ENCODE measurements at places on chromosomes 4 and X.

DNA sequence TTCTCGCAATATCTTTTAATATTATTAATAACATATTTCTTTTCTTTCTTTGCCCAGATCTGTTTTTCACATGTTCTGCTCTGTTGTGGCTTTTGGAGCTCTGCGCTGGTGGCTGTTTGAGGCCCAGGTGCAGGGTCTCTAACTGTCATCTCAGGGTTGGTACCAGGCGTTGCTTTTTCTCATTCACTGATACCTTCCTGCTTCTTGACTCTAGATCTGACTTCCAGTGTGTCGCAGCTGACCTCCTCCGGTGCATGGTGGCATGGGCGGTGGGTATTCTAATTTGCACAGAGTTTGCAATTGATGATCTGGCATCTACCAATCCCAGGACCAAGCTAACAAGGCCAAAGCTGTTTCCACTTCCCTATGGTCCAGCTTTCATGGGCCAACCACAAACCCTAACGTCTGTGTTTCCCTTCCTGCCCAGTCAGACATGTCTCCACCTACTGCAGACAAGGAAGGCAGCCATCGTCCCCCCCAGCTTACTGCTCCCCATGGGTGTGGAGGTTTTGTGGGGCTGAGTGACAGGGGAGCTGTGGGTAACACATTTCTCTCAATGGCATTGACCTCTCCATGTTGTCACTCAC lies 25.2 kb downstream of the LETM1 start:
- DNase-seq = no peak

- DNase-seq = no peak
Measured at GRCh38 chr4:36614011-36614410, 332.6 kb downstream of the DTHD1 start.

- DNase-seq = no peak
Measured at GRCh38 chrX:56569378-56570057, 6.1 kb downstream of the UBQLN2 start.

DNA sequence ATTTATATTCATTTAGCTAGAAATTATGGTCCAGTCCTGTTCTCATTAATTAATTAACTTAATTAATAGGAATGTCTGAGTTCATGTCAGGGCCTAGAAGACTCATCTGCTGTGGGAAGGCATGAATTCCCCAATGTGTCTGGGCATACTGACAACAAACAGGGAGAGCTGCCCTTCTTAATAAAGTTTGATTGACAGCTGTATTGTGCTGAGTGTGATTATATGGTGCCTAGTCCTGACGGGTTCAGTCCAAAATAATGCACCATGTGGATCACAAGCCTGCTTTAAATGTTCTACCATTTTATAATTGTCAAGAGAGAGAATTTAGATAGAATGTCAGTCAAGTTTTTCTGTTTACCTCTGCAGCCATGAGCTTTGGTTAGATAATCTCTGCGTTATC lies 34.6 kb downstream of the ANXA10 start:
- DNase-seq = no peak

- DNase-seq = peak; percentile 82
Measured at GRCh38 chr4:128285085-128285997, 2.3 kb downstream of the PGRMC2 start.

DNA sequence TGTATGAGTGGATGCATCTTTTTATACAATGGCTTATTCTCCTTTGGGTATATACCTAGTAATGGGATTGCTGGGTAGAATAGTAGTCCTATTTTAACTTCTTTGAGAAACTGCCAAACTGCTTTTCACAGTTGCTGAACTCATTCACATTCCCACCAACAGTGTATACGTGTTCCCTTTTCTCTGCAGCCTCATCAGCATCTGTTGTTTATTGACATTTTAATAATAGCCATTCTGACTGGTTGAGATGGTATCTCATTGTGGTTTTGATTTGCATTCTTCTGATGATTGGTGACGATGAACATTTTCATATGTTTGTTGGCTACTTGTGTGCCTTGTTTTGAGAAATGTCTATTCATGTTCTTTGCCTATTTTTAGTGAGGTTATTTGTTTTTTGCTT lies 687.0 kb upstream of the EPHA5 start:
- no peak for DNase-seq

GRCh38 chr4:76809594-76810305 lies 88.2 kb downstream of the SOWAHB start:
- DNase-seq = peak; percentile 70

GRCh38 chr4:77505958-77506319 lies 99.7 kb upstream of the CXCL13 start:
- DNase-seq = no peak

- no peak for DNase-seq
Measured at GRCh38 chrX:117808426-117808825, 308.2 kb downstream of the KLHL13 start.

DNA sequence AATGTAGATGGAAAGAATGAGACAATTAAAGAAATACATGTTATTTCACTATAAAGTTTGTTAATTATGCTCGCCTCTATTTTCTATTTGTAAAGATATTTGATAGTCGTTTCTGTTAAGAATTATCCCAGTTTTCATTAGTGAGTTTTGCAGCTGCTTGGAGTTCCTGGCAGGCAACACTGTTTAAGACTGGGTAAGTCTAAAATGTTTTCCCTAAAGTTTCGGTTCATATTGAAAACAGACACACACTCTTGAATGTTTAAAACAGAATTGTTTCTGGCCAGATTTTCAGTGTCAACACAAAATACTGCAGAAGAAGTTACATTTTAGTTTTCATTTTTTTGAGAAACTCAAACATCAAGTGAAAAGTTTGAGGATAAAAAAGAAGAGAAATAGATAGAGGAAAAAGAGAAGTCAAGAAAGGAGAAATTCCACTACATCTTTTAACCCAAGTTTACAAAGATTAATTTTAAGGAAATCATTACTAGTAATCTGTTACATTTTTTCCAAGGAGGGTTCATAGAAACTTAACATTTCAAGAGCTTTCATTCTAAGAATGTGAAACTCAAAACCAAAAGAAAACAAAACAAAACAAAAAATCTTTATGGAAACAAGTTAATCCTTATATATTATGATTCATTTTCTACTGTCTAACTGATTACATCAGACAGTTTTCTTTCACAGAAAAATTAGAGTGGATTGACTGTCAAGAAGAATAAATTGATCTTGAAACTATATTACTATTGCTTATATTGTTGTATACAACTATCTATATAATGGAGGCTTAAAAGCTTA lies 305.5 kb downstream of the FAT4 start:
- no peak for DNase-seq

DNA sequence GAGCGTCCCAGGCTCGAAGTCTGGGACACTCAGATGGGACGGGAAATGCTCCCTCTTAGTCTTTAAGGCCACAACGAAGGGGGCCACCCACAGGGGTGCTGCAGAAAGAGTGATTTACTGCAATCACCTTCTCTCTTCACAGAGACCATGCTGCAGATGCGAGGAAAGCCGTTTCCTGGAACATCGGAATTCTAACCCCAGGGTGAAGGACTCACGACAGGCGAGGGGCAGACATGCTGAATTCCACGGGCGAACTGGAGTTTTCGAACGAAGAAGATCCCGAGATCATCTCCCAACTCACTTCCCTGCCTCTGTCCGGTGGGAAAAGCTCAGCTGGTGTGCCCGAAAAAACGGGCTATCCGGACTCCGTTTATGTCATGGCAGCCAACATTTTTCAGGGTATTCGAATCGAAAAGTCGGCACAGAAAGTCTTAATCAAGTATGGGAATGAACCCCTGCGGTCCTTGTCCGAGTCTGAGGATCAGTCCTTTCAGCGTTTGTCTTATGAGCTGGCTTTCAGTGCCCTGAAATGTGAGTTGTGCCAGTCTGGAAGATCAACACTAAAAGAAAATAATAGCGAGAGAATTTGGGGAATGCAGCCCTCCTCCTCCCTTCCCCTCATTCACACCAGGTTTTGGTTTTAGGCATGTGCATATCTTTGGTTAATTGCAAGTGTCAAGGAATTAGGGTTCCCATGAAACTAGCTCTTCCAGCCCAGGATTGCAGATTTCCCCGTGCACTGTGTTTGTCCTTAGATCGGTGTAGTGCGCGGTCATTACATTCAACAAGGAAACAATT lies 905 bp downstream of the NSUN7 start:
- DNase-seq = no peak

- peak; percentile 1 for DNase-seq
Measured at GRCh38 chrX:104270916-104271512, 16.3 kb upstream of the ESX1 start.

DNA sequence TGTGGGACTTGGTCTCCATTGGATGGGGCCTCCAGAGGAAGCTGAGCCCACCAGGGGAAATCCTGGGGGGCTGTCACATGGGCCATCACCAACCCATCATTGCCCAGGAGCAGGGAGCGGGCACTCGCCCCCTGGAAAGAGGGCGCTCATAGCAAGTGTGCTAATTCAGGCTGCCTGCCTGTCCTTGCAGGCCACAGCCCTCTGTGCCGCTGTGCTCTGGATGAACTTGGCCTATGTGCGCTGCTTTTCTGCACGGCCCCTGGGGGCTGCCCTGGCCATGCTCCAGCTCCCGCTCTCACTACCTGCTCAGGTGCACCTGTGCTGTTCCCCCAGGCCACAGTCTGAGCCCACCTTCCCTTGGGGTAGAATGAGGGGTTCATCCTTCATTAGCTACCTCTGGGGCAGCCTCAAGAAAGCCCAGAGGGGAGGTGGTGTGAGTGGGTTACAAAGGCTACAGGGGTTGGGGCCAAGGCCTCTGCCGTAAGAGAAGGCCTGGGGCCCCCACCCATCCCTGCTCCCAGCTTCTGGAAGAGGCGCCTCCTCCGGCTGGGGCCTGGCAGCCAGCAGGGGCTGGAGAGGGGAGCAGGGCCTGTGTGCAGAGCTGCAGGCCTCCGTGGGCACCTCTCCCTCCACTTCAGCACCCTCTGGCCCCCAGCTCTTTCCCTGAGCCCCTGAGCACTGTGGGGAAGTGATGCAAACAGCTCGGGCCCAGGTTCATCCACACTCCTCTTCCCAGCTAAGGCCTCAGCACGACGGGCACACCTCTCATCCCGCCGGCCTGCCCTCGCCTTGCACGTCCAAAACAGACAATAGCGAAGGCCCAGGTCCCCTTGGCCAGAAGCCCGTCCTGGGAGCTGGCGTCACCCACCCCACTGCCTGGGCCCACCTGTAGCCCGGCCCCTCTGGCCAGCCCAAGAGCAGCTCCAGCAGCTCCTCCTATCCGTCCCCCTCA lies 8.9 kb downstream of the CFAP99 start:
- DNase-seq = no peak
